ENCODE measurements at places on chromosomes 3 and 15.

GRCh38 chr3:46918634-46919033, 41.1 kb downstream of the PTH1R start:
- DNase-seq, result no peak

DNA sequence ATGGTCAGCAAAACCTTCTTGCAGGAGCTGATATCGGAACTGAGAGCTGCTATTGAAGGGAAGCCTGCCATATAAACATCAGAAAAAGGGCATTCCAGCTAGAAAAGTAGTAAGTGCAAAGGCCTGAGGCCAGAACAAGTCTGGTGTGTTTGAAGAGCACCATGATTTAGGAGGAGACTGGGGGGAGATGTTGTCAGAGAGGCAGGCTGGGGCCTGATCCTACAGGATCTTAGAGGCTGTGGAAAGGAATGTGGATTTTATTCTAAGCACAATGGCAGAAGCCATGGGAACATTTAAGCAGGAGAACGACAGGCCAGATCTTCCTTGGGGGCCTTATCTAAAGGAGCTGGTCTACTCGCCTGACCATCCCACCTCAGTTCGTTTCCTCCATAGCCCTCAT, 5.1 kb upstream of the MUC13 start:
- no peak for DNase-seq

GRCh38 chr3:60366486-60366885, 884.8 kb downstream of the FHIT start:
- no peak for DNase-seq

DNA sequence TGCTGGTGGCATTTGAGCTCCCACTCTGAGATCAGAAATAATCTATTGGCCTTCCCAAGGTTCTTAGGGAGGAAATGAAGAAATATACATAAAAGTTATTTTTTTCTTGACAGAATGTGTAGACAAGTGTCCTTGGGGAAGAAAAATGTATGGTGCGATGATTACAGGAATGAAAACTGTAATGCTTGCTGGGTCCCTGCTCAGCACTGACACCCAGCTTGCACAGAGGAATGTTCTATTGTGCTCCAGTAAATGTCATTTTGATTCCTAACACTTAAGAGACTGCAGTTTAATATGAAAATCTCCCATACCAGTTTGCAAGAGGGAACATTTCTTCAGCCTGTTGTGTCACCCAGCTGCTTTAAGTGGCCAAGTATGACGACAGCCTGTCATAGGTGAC, 271.3 kb upstream of the TPM1 start:
- DNase-seq, result no peak

DNA sequence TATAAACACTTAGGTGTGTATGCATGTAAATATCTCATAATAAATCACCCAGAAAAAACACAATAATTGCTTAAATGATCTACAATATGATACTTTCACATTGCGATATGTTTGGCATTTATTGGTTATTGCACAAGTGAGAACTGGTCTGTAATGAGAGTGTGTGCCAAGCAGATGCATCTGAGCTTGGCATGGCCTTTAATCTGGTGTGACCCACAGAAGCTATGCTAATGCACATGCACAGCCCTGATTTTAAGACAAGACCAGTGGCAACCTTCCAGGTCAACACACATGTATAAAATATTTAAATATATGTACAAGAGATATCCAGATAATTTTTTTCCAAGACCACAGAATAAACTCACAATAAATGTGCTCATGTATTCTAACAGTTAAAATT, 42.7 kb downstream of the C2CD4A start:
- no peak for DNase-seq

DNA sequence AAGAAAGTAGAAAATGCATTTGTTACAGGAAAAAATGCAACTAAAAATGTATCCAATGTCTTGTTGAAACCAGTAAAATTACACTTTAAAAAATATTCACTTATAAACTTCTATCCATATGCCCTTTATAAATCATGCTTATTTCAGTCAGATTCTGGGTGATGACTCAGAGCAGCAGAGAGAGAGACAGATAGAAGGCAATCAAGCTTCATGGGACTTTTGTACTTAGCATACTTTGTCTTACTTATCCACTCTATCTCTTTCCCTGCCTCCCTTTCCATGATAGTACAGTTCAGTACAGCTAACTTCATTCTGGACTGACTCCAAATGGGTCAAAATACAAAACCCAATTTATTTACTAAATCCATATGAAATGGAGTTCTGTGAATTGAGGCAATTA, 1438.2 kb downstream of the ZPLD1 start:
- no peak for DNase-seq

DNA sequence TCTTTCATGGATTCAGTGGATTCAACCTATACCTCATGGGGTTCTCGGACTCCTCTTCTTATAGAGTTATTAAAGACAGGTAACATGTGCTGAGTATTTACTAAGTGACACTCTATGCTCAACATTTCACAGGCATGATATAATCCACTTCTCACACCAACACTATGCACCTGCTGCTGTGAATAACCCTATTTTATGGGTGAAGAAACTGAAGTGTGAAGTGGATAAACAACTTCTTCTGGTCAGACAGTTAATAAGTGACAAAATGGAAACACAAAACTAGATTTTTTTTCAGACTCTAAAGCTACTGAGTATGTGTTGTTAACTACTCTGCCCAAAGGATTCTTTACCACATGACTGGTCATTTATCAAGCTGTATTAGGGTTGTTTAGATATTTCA, 403.5 kb downstream of the DIPK2A start:
- DNase-seq, result no peak

DNA sequence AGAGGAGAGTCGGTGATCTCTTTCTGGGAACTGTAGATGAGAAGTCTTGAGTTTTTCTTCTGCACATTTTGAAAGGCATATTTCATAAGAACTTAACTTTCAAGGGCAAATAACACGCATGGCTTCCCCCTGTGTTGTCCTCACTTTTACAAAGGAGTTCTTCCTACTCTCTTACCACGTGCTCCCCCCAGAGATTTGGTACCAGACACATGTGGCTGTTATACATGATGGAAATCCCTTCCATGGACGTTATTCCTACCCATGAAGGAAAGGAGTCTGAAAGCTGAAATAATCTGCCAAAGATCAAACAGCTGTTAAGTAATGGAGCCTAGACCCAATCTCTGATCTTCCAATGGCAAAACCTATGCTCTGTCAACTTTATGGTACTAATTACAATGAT, 4.4 kb downstream of the IL5RA start:
- DNase-seq, result no peak

DNA sequence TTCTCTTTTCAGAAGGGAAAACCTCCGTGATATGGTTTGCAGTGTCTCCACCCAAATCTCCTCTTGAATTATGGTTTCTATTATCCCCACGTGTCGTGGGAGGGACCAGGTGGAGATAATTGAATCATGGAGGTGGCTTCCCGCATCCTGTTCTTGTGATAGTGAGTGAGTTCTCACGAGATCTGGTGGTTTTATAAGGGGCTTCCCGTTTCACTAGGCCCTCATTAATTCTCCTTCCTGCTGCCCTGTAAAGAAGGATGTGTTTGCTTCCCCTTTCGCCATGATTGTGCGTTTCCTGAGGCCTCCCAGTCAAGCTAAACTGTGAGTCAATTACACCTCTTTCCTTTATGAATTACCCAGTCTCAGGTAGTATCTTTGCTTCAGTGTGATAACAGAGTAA, 692.7 kb upstream of the GRM7 start:
- DNase-seq, result no peak

DNA sequence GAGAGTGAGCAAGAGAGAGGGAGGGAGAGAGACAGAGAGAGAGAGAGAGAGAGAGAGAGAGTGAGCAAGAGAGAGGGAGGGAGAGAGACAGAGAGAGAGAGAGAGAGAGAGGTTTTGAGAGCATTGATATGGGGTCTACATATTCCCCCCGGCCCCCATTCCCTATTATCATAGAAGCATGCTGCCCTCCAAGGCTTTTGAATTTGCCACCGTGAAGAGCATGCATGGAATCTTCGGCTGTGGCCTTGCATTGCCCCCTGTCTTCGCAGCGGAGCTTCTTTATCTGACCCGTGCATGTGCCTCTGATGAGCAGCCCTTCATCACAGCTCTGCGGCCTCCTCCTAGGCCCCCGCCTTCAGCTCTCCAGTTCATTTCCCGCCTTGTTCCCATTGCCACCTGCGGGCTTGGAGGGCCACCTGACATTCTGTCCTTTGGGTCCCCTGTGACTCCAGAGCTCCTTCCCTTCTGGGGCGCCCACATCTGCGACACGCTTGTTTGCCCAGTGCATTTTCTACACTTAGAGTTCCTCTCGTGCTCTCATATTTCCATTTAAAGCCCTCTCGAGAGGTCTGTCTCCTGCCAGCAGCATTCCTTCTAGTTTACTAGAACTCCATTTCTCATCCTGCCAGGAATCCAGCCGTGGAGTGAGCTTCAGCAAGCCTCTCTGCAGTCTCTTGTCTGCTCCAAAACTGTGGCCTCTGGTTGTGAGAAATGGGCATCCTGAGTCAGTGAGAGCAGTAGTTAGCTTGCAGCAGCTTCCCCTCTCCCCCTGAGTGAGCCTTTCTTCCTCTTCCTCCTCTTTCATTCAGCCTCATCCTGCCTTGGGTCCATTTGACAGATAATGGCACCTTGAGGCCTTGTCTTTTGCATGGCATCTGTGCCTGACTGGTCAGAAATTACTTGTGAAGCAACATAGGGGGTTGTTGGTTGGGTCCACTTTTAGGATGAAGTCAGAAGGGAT, 25.3 kb downstream of the LPP start:
- no peak for DNase-seq

DNA sequence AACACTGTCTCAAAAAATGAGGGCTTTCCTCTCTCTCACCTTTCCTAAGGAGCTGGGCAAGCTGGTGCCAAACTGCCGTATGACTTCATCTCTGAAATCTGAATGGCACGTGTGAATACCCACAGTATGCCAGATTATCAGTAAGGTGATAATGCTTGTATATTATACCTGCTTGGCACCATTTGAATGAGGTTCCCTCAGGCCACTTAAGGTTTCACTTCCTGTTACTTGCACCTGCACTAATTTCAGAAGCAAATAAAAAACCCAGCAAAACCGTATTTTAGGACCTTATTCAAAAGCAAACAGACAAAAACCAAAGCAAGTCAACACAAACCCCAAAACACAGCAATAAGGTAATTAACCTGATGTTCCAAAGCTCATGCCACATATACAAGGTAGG, 19.7 kb downstream of the FOXP1 start:
- DNase-seq, result no peak

DNA sequence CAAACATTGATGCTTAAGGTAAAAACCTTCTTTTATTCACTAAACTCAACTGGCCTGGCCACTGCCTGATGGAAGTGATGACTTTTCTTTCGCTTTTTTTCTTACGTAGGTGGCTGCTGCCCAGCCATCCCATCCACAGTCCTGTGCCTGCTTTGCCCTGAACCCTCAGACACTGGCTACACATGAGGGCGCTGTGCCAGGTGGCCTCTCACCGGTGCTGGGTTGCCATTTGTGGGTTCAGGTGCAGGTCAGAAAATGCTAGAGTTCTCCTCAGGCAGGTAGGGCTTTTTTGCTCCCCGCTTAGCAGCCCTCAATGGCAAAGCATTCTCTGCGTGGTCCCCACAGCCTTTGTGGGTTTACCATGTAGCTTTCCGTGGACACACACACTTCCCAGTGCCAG, 88.3 kb upstream of the PRR23E start:
- no peak for DNase-seq

DNA sequence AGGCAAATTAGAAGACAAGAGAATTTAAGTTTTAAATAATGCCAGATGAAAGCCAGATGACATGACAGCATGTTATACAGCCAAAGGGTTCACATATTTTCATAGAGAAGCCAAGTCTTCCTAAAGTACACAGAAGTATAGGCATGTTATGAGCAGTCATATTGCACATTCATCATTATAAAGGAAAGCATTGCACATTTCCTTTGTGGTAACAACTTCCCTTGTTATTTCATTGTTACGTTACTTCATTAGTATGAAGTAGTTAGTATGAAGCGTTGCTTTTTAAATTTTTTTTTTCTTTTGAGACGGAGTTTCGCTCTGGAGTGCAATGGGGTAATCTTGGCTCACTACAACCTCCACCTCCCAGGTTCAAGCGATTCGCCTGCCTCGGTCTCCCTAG, 4.6 kb upstream of the ABCC5 start:
- no peak for DNase-seq

- no peak for DNase-seq
These were observed 12.4 kb upstream of the ZNF770 start for GRCh38 chr15:35000511-35000910.

GRCh38 chr3:183158551-183159006, 4.0 kb downstream of the LAMP3 start:
- DNase-seq, result no peak

- DNase-seq, result no peak
These were observed 37.2 kb downstream of the PXK start for GRCh38 chr3:58369876-58370275.

GRCh38 chr3:146200461-146201220, 39.7 kb upstream of the PLOD2 start:
- no peak for DNase-seq

DNA sequence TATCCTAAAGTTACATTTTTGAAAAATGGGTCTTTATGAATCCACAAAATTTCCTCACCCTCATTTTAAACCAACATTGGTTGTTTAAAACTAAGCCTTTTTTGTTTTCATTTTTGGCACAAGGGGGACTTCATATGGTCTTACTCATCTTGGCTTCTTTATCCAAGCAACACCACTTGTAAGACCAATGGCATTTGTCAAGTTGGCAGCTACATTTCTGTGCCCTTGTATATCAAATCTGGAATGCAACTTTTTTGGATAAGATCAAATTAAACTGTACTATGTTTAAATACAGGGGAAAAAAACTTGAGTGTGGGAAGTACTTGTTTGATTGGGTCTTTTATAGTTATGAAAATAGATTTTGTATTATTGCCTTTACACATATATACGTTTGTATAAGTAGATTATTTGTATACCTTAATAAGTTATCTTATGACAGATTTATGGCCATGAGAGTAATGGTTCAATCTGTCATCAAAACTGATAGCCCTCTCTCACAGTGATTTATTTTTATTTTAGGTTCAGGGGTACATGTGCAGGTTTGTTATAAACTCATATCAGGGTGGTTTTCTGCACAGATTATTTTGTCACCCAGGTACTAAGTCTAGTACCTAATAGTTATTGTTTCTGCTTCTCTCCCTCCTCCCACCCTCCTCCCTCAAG, 43.4 kb downstream of the GPR160 start:
- DNase-seq, result no peak

DNA sequence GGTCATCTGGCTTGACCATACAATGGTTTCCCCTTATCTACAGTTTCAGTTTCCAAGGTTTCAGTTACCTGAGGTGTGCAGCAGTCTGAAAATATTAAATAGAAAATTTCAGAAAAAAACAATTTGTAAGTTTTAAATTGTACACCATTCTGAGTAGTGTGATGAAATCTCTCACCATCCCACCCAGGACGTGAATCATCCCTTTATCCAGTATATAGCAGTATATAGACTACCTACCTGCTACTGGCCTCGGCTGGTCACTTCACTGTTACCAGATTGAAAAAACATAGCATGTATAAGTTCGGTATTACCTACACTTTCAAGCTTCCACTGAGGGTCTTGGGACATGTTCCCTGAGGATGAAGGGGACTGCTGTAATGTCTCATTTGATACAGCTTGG, 12.0 kb downstream of the ARIH1 start:
- DNase-seq, result no peak

GRCh38 chr3:168096210-168096652, 507 bp upstream of the GOLIM4 start:
- no peak for DNase-seq

GRCh38 chr3:38458796-38459498, 5.3 kb downstream of the ACVR2B start:
- DNase-seq, result no peak
